ENCODE measurements at places on chromosomes 12 and 14.
A peak's percentile ranks its signal among the peaks of the same experiment; 100 is the strongest.

DNA sequence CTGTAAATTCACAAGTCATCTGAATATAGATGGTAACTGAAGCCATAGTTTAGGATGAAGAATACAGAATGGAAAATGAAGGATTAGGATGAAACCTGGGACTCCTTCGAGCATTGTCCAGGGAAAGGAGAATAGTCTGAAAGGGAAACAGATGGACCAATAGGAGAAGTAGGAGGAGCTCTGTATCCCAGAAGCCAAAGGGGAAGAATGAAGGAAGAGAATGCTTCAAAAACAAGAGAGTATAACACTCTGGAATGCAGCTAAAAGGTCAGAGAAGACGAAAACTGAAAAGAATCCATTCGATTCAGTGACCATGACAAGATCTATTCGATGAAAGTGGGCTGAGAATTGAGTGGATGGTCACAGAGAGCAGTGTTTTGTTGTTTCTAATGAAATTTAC is 1.0 kb downstream of the GMFB start:
- DNase-seq, result peak; percentile 49

GRCh38 chr14:68459480-68460136 is 333.3 kb downstream of the ZFP36L1 start:
- DNase-seq, result no peak

DNA sequence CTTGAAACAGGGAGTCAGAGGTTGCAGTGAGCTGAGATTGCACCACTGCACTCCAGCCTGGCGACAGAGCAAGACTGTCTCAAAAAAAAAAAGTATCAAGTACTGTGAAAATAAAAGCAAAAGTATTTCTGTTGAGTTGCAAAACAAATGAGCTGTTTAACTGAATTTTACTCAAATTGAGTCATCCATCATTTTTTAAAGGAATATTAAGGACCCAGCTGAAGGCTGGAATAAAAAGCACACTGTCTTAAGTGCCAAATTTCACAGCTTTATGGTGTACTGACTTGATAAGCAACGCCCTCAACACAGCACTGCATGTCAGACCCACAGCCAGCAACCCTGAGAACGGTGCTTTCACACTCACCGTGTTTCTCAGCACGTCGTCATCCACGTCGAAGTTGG is 57.9 kb downstream of the AMN start:
- no peak for DNase-seq

DNA sequence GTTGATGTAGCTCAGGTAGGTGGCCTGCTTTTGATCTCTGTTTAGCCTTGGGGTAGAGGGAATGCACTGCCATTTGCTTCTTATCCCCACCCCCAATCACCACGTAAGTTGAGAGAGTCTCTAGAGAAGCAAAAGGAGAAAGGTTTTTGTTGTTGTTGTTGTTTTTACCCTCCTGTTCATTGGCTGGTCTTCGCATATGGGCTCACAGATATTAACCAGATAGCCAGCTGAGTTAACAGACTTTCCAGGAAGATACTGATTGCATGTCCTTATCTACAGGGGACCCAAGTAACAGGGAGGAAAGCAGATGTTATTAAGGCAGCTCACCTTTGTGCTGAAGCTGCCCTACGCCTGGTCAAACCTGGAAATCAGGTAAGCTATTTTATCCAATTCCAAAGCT is 2.9 kb downstream of the PA2G4 start:
- DNase-seq, result no peak

- DNase-seq, result no peak
Observed at GRCh38 chr14:24351517-24351916, 11.7 kb upstream of the RIPK3 start.

DNA sequence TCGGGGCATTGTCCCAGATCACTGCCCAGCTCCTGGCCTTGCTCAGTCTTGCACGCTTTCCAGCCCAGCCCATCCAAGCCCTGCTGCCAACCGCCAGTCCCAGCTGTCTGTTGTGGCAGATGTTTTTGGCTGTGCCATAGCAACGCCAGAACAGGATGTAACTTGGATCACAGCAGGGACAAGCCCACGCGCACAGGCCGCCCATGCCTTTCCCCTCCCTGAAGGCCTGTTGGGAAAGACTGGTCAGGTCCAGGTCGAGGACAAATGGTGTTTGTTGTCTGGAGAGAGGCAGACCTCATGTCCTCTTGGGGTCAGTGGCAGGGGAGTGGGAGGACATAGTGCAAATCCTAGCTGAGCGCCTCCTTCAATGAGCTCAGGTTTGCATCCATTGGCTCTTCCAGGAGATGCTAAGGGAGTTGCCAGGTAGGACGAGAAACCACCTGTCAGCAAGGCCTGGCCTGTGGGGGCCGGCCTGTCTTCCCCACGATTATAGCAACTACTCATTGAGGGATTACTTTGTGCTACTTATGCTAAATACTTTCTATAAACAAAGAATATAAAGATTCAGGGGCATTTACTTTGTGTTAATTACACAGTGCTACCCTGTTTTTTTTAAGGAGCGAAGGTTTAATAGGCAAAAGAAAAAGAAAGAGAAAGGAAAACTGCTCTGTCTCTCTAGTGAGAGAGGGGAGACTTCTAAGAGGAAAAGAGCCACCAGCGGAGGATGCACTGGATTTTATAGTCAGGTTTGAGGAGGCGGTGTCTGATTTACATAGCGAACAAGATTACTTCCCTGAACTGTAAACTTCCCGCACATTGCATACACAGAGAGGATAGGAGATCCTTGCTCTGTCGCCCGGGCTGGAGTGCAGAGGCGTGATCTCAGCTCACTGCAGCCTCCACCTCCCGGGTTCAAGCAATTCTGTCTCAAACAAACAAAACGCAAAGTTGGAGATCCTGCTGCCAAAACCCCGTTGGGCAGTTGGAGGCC is 42.8 kb upstream of the CORO1C start:
- DNase-seq, result peak; percentile 56

DNA sequence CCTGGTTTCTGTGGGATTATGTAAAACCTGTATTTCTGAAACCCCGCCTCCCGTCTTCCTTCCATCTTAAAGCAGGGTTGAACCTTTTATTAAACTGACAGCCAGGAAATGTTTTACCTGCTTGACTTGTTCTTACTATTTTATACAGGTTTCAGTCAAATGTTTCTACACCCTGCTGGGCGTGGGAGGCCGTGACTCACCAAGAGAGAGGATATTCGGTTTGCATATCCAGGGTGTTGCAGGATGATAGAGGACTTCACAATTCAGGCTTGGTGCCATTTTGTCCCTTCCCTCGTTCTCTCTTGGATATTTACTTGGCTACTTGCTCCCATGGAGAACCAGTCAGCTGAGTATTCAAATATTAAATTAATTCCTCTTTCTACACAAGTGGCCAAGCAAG is 69.7 kb downstream of the ARF6 start:
- DNase-seq, result no peak

- no peak for DNase-seq
Observed at GRCh38 chr14:106681161-106681560, 1154.8 kb downstream of the TMEM121 start.

GRCh38 chr12:57156701-57157403 is 9.4 kb upstream of the LRP1-AS start:
- no peak for DNase-seq

DNA sequence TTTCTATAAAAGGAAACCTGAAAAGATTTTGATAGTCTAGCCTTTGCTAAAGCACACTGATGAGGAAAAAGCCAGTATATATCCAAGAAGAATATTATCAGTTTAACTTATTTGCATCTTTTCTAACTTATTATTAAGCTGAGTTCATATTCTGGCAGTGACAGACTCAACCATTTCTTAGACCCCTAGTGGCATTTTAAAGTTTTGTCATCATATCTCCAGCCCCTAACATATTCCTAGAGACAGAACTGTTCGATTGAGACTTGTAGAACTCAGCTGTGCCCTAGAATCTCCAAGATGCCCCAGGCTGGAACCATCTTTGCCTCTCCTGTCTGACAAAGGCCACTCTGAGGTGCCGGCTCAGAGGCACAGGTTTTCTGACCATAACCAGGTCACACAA is 365.6 kb downstream of the NELL2 start:
- DNase-seq, result no peak

Data from astrocyte (in vitro differentiated cells and primary cell).